Esophagus squamous epithelium (tissue), 5 donors: ENCODE measurements at places on chromosomes 7 and 10.

DNA sequence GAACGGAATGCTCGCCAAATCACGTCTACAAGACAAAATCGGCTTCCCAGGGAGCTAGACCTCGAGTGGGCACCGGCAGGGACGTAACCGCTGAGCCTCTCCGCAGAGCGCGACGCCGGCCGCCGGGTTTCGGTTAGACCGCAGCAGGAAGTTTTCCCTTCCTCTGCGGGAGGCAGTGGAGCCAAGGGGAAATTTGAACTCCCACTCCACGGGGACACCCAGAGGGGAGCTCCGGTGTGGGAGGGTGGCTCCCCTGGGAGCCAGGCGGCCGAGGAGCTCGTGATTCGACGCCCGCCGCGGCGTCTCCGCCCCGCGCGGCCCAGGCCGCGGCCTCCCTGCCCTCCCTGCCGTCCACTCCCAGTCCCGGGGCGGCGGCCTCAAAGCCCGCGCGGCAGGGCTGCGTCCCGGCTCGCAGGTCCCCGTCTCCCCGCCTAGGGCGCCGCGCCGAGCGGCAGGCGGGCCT is 426 bp downstream of the SYPL1 start:
- no peak for DNase-seq

GRCh38 chr7:115572111-115572510 is 458.5 kb downstream of the TFEC start:
- DNase-seq = no peak

DNA sequence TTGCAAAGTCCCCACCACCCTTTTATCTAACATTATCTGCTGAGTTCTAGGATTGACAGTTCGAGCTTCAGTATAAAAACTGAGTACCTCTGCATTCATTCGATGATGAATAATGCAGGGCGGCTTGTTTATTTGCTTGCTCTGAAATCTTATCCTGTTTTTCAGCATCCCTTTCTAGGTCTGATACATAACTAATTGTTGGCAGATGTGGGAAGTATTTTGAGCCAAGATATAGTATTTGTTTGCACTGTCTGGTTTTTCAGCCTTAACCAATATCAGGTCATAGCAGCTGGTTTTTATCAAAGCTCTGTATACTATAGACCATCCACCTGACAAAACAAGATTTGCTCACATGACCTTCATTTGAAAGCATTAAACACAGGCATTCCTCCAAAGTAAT is 161.4 kb downstream of the TFEC start:
- DNase-seq = no peak

GRCh38 chr10:112789248-112789647 is 160.8 kb upstream of the TCF7L2 start:
- no peak for DNase-seq

DNA sequence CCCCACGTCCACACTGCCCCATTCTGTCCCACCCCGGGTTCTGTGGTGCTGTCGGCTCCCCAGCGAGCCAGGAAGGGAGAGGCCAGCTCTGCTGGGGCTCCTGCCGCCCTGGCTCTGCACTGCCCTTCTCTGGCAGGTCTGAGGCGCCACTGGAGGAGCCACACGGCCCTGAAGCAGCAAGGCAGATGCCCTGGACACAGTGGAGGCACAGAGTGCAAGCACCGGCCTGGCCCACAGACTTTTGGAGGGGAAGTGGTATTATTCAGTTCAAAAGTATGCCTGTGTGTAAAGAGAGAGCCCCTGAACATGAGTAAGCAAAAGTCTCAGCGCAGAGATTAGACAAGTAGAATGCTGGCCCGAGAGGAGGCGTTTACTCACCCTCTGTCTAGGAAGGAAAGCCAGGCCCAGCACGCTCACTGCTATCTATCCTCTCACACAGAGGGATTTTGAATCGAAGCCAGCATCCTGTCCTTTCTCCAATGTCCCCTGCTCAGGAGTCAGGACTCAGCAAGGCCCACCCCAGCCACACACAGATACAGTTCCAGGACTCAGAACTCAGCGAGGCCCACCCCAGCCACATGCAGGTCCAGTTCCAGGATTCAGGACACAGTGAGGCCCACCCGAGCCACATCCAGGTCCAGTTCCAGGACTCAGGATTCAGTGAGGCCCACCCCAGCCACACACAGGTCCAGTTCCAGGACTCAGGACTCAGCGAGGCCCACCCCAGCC is 115.0 kb downstream of the EGFR start:
- DNase-seq = no peak

DNA sequence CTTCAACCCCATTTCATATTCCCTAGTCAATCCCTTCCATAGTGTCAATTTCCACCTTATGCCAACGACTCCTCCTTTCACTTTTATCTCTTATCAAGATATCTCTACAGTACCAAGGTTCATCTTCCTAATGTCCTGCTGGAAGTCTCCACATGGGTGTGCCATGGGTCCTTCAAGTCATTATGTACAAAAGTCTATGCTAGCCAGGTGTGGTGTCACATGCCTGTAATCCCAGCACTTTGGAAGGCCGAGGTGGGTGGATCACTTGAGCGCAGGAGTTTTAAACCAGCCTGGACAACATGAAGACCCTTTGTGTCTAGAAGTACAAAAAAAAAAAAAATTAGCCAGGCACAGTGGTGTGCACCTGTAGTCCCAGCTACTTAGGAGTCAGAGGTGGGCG is 47.6 kb downstream of the PRTFDC1 start:
- no peak for DNase-seq

- DNase-seq = no peak
Observed at GRCh38 chr7:156865493-156865892, 27.5 kb downstream of the LMBR1 start.

- DNase-seq = no peak
Observed at GRCh38 chr7:130435311-130435854, 5.4 kb downstream of the CEP41 start.

DNA sequence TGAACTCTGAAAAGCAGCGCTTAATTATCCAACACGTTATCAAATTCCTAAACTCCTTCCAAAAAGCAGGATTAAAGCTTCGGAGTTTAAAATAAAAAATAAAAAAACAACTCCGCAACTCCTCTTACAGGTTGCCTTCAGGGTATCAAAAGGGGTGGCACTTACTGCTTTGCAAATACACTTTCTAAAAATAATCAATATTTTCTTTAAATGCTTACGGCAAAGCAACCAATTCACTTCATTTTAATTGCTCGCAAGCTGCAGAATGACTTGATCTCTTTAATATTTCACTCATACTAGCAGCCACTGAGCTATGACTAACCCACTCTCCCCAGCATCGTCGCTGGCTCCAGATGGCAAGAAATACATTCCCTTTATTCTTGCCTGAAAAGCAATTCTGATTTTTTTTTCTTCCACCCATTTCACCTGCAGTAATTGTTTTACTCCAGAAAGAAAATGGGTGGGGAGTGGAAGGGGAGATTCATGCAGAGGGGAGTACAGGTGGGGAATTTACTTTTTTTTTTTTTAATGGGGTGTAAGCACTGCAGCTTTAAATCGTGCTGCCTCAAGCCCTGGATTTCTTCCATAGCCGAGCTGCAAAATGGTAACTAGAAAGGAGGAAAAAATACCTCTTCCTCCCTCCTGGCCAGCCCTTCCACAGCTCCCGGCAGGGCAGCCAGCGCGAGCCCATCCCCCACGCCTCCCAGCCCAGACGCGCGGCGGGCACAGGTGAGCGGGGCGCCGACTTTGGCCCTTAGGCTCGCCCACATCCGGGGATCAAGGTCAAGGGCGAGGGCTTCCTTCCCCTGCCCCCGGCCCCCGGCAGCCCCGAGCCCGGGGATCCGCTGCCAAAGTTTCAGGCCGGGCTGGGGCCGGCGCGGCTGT is 54.2 kb upstream of the FHIP2A start:
- DNase-seq = no peak

- DNase-seq = no peak
Observed at GRCh38 chr7:151315038-151315655, 26.5 kb upstream of the NUB1 start.

DNA sequence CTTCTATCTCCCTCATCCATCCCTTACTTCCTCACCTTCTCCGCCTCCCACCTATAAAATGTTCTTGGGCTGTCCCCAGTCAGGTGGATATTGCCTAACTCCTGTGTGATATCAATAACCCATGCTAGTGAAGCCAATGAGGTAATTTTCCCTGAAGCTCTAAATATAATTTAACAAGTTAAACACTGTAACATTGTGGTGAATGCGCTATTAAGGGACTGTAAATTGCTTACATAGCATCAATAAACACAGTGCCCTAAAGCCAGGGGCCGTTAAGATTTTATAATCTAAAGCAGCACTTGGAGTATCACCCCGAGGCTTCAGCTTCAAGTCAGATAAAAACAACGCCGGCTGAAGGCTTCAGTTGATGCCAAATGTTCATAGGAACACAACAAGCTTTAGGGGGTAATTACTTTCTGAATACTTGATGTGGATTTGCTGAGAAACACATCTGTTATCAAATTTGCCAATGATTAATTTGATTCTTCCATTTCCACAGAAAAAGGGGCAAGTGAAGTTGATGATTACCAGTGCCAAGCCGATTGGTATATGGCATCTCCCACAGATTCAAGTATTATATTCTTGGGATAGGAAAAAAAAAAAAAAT is 138.4 kb downstream of the CREB5 start:
- DNase-seq = no peak

GRCh38 chr7:130486114-130486953 is 5.6 kb upstream of the MEST start:
- DNase-seq = no peak

DNA sequence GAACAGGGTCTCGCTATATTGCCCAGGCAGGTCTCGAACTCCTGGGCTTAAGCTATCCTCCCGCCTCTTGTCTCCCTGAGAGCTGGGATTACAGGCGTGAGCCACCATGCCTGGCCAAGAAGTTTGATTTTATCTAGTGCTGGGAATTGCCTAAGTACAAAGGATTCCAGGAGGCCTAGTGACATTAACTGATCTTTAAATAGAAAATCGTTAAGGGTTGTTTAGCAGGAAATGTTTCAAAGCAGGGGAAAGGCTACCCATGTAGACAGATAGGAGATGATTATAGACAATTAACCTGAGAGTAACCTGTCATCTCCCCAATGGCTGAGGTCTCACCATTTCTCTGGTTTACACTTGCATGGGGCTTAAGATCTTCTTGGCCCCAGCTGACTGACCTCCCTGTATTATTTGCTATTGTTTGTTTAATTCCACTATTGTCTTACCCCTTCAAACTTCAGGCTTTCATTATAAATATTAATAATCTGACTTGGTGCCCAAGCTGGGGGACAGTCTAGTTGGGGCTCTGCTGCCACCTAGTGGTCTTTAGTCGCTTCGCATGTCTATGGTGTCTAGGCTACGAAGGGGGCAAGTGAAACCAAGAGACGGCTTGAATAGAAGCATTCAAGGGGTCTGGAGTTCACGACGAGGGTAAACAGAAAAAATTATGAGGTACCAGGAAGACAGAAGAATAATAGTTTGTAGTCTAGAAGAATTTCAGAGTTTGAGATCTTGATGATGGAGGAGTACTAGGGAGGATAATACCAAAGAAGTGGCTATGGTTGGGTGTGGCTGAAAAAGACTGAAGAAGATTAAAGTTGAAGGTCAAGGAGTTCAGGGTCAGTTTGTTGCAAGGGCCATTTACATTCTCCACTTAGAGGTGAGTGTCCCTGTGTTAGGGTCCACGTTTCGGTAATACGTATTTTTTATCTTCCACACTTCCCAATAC is 40.4 kb upstream of the BPGM start:
- DNase-seq = no peak

GRCh38 chr7:151895631-151896031 is 18.7 kb upstream of the PRKAG2 start:
- DNase-seq = no peak

- no peak for DNase-seq
Observed at GRCh38 chr7:130143986-130144311, 61.3 kb downstream of the TMEM209 start.

GRCh38 chr10:113171662-113172061 is 221.6 kb downstream of the TCF7L2 start:
- DNase-seq = no peak

- DNase-seq = no peak
Observed at GRCh38 chr10:15440204-15440711, 69.2 kb upstream of the FAM171A1 start.

GRCh38 chr7:155353256-155353897 is 55.7 kb downstream of the INSIG1 start:
- no peak for DNase-seq

DNA sequence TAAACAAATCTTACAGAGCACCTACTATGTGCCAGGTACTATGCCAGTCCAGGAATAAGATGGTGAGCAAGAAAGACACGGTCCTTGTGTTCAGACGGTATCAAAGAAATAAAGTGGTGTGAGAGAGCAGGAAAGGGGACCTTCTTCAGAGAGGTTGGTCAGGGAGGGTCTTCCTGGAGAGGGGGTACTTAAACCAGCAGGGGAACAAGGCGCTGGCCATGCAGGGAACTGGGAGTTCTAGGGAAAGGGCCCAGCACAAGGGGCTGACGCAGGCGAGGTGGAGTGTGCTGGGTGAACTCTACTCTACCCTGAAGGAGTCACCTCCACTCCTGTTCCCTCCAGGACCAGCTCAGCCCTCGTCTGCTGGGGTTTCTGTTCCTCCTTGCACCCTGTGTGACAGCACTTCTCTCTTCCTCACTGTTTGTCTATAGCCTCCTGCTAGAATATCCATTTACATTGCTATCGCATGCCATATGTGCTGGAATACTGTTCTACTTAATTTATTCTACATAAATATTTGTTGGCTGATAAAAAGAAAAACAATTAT is 73.5 kb downstream of the AOAH start:
- no peak for DNase-seq

DNA sequence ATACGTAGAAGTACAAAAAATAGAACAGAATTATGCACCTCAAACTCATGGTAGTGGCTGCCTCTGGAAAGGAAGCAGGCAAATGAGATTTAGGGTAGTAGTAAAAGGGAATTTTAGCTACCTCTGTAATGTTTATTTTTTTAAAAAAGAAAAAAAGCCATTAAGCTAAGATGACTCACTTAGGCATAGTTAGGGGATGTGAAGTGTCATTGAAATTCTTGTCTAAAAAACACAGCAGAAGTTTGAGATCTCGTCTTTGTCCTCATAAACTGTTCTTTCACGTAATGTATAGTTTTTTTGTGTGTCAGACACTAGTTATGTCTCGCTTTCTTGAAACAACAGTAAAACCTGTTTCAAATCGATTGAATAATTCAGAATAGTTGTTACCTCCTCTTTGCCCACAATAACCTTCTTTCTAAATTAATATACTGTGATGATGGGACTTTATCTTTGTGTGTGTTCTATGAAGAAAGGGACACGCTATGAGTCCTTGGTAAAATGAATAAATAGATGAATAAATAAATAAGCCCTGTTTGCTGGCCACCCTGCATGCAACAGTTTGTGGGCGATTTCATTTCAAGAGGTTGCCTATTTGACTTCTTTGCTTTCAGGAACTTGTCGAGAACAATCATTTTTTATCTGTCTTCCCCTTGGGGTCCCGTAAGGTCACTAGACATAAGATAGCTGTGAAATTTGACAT is 14.5 kb upstream of the FBXW4 start:
- DNase-seq = no peak
